ENCODE measurements at places on chromosomes 13 and 19. TPM values are rescaled to one million over a fixed set of nuclear protein-coding genes. Genes with fewer than 3 reads are reported as not detected.

DNA sequence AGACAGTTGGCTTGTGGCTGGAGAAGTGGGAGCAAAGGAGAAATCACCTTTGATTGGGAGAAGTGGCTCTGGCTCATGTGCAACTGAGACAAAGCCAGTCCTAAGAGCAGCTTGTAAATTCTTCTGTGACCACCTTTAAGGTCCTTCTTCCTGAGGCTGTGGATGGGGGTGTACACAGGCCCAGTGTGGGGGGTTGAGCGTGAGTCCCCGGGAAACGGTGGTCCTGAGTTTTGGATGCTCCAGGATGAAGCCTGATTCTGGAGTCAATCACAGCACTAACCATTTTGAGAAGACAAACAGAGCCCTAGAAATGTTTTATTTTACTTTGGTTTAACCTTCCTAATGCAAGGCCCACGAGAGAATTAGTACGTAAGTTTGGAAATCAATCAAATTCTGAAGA lies 3.9 kb upstream of the CEBPA start:
- no peak overlapping the region for H3K4me3 ChIP-seq
- H3K4me1 ChIP-seq: peaks cover 5% of the 10 kb centered on the region
- no peak overlapping the region for H3K27ac ChIP-seq
- DNase-seq: no peak

- H3K36me3 ChIP-seq: no peaks in the 10 kb centered on the region
- H3K4me1 ChIP-seq: peaks cover 2% of the 10 kb centered on the region
- H3K27me3 ChIP-seq: no peaks in the 10 kb centered on the region
Measured at GRCh38 chr19:45485305-45486077, 11.4 kb downstream of the RTN2 start.

DNA sequence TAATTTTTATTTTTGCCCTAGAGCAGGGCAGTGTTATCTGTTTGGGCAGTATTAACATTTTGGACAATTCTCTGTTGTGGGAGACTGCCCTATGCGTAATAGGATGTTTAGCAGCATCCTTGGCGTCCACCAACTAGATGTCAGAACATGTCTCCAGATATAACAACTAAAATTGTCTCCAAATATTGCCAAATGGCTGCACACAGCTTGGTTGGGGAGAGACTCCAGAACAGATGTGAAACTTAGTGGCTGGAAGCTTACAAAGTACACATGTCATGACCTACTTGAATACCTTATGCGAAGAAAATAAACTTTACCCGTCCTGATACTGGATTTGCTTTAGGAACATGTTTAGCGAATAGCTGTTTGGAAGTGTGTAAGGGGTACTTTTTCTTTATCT lies 123.0 kb downstream of the GGACT start:
- no peak overlapping the region for H3K27ac ChIP-seq
- H3K4me1 ChIP-seq: no peaks in the 10 kb centered on the region
- no peak for DNase-seq
- H3K36me3 ChIP-seq: no peaks in the 10 kb centered on the region
- H3K27me3 ChIP-seq: no peaks in the 10 kb centered on the region

DNA sequence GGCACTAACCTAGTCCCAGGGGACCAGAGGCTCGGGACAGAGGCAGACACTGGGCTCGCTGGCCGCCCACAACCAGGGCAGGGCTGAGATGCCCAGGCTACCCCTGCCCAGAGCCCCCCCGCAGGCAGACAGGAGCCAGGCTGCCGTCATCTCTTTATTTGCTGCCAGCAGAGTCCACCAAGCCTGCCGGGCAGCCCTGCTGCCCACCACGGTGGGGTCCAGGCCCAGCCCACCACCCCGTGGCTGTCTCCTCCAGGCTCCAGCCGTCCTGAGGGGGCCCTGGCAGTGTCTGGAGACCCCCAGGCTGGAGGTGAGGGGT lies 5.0 kb downstream of the TEKTIP1 start:
- H3K36me3 ChIP-seq: peaks cover 25% of the 10 kb centered on the region
- no peak overlapping the region for H3K27ac ChIP-seq
- no peak for DNase-seq

The JAK3 gene
- 28.1 TPM for total RNA-seq

All from ascending aorta (tissue), 2 donors.